MV-4-11 (cell line): ENCODE measurements at places on chromosomes 13 and 19.
A peak's percentile ranks its signal among the peaks of the same experiment; 100 is the strongest.

DNA sequence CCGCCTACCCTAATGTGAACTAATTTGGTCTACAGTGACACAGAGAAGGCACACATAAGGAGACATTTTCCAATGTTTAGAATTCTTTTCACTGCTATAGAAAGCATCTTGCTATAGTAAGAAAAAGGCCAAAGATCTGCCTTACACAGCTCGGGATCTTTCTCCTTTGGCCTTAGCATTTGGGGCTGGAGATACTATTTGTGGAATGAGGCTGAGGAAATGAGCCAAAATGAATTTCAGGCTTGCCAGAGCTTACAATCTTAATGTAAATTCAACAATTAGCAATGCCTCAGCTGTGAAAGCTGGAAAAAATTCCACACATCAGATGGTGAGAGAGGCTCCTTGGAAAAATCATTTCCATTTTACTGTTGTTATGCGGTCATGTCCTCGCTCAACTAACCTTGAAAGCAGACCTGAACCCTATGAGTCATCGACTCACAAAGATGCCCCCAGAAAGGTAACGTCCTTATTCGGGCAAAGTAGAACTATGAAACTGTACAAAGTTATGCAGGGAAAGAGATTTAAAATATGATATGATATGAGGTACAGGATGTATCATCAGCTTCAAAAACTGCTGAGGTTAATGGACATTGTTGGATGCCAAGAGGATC lies 324.5 kb upstream of the NBEA start:
- DNase-seq = no peak

DNA sequence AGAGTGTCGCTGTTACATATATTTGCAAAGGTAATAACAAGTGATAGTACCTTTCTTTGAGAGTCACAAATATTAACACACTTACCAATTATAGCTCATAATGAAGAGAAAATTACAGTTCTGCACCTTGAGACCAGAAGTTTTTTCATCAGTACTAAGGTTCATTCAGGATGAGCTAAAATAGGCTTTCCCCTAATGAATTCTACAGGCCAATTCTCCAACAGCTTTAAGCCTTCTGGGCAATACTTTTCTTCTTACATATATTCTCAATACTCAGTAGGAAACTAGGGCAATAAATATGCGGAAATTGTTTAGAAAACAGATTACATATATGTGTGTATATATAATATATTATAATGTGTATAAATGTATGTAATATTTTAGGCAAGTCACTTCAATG lies 2672.8 kb upstream of the PCDH20 start:
- DNase-seq = no peak

DNA sequence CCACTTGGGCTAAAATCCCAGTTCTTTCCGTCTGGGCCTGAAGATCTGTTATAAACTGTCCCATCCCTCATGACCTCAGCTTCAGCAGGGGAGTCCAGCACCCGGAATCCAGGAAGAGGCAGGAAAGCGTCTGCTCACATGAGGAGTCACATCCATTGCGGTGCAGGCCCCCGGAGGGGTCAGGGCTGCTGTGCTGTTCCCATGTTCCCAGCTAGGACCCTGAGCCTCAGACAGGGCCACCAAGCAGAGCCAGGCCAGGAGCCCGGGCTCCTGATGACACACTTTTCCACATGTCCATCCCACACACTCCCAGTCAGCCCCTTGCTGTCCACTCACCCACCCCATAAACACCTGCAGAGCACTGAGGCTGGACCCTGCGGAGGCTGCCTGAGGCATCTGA lies 45.3 kb upstream of the VSTM2B start:
- DNase-seq = no peak

GRCh38 chr13:33519561-33520467 lies 234.3 kb upstream of the STARD13 start:
- no peak for DNase-seq

DNA sequence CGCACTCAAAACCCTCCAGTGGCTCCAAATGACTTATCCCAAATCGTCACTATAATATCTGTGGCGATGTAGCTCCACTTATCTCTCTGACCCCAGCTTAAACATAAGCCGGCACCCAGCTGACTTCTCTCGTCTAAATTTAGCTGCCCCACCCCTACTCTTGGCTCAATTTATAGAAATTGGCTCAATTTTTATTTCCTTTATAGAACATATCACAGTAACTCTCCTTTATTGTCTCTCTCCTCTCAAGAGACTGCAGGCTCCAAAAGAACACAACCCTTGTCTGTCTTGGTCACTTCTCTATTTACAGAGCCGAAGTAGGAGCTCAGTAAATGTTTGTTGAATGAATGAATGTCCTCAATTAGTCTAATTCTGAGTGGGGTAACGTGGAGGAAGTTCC lies 805 bp downstream of the ZNF784 start:
- no peak for DNase-seq

DNA sequence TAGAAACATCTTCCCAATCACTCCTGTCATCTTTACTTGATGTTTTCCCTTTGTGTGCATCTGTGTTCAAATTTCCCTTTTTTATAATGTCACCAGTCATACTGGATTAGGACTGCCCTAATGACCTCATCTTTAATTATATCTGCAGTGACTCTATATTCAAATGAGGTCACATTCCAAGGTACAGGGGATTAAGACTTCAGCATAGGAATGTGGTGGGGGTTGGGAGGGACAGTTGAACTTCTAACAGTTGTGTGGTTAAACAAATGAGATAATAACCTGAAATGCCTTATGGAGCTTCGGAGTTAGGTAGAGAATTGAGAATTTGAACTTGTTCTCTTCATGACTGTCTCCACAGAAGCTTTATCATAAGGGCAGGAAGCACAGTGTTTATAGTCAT lies 23.0 kb downstream of the PAN3 start:
- peak; percentile 27 for DNase-seq

GRCh38 chr13:24894972-24895300 lies 131.0 kb downstream of the RNF17 start:
- DNase-seq = no peak

- peak; percentile 99 for DNase-seq
These were observed 3.7 kb upstream of the FCER2 start for GRCh38 chr19:7705387-7706187.

DNA sequence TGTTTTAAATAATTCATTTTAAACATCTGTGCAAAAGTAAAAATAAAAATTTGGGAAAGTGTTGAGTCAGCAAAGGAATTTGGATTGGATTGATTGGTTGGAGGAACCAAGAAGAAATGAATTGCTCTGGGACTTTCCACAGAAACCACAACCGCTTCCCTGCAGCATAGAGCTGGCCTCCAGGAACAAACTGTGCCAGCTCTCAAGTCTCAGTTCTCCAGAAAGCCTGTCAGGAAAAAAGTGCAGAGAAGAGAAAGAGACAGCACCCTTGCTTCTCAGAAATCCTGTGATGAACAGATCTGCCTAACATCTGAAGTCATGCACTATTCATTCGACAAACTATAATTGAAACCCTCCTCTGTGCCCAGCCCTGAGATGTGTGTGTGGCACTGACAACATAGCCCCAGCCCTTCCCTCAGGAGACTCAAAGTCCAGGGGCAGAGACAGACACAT lies 14.8 kb downstream of the LYPD3 start:
- peak; percentile 60 for DNase-seq

DNA sequence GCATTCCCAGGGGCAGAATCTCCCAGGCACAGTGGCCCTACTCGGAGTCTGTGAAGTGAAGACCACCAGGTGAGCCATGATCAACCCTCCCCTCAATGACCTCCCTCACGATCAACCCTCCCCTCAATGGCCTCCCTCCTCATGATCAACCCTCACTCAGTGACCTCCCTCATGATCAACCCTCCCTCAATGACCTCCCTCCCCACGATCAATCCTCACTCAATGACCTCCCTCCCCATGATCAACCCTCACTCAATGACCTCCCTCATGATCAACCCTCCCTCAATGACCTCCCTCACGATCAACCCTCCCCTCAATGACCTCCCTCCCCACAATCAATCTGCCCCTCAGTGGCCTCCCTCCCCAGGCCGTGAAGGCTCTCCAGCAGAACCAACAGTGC lies 32.1 kb downstream of the SBNO2 start:
- no peak for DNase-seq

GRCh38 chr19:49361438-49362047 lies 673 bp downstream of the TEAD2 start:
- DNase-seq = no peak

GRCh38 chr13:48214519-48215121 lies 18.4 kb upstream of the ITM2B start:
- DNase-seq = peak; percentile 54

DNA sequence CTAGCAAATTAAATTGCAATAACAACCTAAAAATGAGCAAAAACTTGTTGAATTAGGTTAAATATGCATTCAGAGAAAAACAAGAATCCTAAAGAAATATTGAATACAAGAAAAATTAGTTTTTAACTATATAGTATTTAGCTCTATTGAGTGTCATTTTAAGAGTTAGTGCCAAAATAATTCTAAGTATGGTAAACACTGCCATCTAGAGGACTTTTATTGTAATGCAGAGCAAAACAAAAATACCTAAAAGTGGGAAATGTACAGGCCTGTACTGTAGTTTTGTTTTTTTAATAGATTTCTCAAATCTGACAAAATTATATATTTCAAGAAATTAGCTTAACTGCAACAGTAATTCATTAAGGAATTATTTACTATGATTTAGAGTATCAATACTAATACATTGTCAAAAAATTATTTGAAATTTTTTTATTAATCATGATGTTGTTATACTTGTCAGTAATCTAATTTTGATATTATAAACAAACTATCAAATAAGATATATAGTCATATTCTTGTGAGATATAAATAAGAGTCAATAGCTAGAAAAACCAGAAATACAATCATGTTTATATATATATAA lies 8.2 kb upstream of the PCDH9 start:
- DNase-seq = peak; percentile 23

DNA sequence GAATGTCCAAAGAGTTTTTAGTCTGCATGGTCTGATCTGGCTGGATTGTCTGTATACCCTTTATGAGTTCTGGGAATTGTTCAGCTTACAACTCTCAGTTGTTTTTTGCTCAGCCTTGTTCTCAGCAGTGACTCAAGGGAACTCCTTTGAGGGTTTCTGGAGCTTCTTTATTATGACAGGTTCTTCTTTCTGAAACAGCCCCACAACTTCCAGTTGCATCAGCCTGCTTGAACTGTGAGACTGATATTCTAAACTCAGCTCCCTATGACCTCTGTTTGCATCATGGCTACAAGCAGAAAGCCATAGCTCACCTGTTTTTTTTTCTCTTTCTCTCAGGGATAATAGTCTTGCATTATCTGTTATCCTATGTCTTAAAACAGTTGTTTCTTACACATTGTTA lies 85.0 kb downstream of the TDRD3 start:
- peak; percentile 59 for DNase-seq

- DNase-seq = no peak
These were observed 25.0 kb upstream of the SIN3B start for GRCh38 chr19:16804176-16804575.

DNA sequence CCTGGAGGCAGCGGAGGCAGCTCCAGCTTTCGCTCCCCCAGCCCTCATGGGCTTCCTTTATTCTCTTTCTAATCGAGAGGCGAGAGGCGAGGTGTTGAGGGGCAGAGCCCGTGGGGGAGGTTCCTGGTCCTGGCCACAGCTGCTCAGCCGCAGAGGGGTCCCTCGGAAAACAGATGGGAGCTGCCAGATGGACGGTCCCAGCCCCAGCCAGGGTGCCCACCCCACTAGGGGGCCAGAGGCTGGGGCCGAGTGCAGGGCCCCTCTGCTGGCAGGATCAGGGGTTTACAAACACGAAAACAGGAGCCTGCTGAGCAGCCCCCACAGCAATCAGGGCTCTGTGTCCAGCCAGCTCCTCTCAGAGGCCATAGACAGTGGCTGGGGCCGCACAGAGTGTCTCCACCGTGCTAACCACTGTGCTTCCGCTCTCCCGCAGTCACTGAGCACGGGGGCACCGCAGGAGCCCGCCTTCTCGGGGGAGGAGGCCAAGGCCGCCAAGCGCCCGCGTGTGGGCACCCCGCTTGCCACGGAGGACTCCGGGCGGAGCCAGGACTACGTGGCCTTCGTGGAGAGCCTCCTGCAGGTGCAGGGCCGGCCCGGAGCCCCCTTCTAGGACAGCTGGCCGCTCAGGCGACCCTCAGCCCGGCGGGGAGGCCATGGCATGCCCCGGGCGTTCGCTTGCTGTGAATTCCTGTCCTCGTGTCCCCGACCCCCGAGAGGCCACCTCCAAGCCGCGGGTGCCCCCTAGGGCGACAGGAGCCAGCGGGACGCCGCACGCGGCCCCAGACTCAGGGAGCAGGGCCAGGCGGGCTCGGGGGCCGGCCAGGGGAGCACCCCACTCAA lies 182.2 kb downstream of the KDM4B start:
- DNase-seq = no peak

- no peak for DNase-seq
These were observed 8.3 kb downstream of the F7 start for GRCh38 chr13:113113846-113114271.

DNA sequence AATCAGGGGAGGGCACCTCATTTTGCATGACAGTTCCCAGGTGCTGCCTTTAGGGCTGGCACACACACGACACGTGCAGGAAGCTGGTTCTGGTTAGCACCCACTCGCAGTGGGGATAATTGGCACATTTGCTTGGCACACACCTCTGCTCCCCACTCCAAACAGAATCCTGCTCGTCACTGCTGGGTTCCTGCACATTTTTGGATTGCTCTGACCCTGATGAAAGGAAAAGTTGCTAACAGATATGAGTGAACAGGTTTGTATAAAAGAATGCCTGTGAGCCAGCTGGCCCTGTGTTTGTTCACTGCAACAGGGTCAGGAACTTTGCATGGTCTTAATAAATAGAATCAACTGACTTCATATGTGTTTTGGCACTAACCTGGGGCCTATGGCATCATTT lies 1500.4 kb downstream of the EFNB2 start:
- DNase-seq = no peak

DNA sequence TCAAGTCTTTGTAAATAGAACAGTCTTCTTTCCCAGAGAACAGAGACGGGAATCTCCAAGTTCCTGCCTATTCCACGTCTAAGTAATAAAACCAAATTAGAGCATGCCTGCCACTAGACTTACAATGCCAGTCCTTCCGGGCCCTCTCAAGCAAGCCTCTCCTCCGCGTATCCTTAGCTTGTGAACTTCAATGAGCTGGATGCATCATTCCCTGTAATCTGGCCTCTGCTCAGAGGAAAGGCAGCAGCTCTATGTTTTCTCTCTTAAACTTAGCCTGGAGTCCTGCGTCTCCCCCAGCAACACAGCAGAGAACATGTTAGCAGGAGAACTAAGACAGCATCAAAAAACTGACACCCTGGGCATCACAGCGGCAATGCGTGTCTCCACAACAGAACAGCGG lies 8.2 kb downstream of the NALCN start:
- no peak for DNase-seq

GRCh38 chr13:71661921-71662320 lies 205.1 kb downstream of the DACH1 start:
- DNase-seq = no peak
